GOT3 (cell line): ENCODE measurements at places on chromosomes 2 and 18.

- DNase-seq = no peak
Measured at GRCh38 chr18:68707646-68708045, 7.3 kb downstream of the TMX3 start.

DNA sequence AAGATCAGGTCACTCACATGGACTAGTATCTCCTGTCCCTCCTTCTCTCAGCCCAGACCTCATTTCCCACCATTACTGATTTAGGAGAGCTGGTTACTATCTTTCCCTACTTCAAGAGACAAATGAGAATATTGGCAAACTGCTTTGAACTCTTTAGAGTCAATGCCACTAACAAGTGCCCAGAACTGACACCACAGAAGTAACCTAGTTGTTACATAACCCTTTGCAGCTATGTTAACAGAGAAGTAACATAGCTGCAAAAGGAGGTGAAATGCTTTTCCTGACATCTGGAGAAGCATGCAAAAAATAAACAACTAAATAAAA lies 30.0 kb downstream of the TGFA start:
- no peak for DNase-seq

DNA sequence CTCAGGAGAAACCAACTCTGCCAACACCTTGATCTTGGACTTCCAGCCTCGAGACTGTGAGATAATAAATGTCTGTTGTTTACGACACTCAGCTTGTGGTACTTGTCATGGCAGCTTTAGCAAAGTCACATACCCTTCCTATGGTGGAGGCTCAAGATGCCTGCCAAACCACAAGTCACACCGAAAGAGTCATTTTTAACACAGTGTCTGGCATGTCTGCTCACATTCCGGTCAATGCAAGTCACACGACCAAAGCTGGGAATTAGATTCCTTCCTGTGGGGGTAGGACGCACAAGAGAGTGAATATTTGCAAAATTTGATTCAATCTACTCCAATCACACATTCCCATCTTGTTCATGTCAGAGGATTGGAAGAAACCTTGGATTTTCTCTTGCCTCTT lies 24.6 kb downstream of the KCNE4 start:
- DNase-seq = no peak

GRCh38 chr2:130837811-130838565 lies 1.3 kb downstream of the ARHGEF4 start:
- no peak for DNase-seq

- no peak for DNase-seq
Measured at GRCh38 chr2:113005030-113005509, at the start of gene IL36A. IL36A (plus strand) TSS chr2:113005459; CDS start chr2:113005872, 413 bp downstream.

DNA sequence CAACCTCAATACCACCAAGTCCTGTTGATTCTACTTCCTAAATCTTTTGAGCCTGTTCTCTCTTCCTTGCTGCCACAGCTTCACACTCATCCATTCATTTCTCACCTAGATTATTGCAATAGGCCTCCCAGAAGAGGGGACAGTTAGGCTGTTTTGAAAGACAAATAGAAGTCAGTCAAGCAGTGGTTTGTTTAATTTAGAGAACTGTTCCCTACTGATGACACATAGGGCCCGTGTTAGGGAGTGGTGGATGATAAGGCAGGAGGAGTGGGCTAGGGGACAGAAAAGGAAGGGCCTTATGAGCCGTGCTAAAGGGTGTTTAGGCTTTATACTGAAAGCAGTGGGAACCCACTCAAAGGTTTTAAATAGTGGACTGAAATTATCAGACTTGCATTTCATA lies 59.6 kb upstream of the ZFP36L2 start:
- DNase-seq = no peak

DNA sequence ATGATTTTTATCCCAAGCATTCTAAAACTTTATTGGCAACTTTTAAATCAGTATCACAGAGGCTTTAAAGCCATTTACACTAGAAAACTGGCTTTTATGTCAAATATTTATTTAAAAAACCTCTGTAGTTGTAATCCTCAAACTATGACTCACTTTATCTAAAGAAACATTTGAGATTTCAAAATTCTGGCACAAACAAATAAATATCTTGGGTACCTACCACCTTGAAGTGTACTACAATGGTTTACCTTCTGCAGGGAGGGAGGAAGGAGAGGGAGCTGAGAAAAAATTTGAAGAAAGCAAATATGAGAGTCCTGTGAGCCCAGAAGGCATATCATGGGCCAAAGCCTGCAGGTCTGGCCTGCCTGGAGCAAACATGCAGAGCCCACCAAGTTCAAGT lies 155.6 kb downstream of the NCKAP5 start:
- DNase-seq = no peak

DNA sequence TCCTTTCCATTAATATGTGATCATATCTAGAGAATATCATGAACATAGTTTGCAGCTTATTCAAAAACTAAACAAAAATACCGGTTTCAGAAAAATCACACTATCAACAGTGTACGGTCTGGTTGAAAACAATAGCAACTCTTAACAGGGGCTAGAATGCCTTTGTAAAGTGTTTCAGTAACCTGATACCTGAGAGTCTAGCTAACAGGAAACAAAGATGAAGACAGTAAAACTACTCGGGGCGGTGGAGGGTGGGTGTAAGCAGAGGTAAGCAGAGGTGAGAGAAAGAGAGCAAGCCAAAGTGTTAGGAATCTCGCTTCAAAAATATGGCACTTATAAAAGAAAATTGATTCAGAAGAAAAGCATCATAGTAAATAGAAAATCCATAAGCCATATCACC lies 109.0 kb upstream of the RGPD4 start:
- no peak for DNase-seq

DNA sequence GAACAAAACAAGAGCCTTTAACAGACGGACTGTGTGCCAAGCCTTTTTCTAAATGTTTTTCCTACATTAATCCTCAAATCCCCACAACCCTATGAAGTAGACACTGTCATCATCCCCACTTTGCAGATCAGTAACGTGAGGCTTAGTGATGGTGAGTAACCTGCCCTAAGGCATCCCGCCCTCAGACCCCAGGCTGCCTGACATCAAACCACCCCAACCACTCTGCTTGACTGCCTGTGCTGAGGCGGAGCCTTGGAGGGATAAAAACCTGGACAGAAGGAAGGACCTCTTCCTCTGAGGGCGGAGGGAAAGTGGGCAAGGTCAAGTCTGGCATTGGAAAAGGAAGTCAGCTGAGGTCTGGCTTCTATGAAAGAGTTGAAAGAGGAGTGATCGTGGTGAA lies 104.6 kb downstream of the SP3 start:
- no peak for DNase-seq

DNA sequence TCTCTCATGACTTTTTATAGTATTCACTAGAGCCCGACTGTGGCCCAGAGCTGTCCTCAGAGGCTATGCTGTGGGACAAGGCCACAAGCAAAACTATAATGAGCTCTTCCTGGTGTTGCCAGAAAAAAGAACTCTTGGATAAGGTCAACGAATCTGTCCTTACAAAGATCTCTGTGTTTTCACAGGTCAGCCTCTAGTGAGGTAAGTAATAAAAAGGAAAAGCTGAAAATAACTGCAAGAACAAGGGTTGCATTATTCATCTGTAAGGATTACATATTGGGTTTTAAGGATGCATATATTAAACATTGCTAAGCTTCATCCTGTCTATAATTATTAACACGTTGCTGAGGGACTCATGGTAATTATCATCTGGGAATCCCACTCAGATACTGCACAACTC lies 62.8 kb upstream of the ATL2 start:
- no peak for DNase-seq

DNA sequence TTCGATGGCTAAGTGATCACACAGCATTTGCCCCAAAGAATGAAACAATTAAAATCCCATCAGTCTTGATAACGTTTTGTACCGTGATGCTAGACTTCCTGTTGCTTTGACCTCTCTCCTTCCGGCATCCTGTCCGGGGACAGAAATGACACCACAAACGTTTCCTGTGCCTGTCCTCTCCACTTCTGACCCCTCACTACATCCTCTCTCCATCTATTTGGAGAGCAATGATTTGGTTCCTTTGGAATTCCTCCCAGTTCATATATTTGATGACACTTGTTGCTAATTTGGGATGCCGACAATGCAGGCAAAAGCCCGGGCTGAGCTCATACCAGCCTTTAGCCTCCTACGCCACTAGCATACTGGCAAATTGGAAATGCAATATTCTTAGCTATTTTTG lies 151.2 kb upstream of the CCDC68 start:
- no peak for DNase-seq

GRCh38 chr2:178142274-178143065 lies 30.2 kb downstream of the RBM45 start:
- no peak for DNase-seq

DNA sequence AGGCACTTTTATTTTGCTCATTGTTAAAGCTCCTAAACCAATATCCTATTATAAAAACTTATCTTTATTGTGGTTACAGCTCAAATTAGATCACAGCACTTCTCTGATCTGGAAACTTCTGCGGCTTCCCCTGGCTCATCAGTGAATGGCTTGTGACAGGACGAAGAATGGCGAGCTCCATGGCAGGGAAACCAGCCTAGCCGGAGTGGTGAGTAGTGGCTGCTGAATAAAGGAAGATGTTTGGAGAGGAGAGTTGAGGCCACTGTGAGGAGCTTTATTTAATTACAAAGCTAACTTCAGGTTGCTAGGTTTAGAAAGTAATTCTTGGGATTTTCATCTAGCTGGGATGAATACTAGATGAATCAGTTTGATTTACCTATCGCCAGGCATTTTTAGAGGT lies 213.5 kb downstream of the CYRIA start:
- no peak for DNase-seq

DNA sequence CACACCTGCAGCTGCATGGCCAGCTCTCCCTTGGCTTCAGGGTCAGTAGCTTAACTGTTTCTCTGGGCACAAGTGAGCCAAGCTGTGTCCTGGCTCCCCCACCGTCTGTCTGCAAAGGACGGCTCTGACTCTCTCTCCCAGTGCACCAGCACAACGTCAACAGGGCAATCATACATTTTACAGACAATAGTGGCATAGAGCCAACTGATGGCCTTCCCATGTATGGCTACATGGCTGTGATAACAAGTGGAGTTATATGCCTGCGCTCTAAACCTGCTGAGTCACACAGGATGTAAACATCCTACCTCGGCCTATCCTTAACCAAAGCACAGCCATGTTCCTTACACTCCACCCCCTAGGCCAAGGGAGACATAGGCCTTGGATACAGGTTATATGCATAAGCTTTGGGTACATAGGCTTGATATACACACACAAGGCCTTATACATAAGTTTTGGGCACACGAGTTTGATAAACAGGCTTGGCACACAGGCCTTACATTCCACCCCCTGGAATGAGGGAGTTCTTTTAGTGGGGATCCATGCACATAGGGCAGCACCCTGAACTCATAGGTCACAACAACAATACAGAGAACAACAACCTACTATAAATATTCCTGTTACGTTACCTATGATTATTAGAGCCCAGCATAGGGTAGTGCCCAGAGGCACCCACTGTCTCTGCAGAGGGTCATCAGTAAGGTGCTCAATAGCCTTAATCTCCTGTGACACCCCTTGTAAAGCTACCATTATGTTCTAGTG lies 17.7 kb downstream of the PHOSPHO2 start:
- no peak for DNase-seq

GRCh38 chr2:120764492-120764891 lies 28.8 kb downstream of the GLI2 start:
- DNase-seq = no peak

DNA sequence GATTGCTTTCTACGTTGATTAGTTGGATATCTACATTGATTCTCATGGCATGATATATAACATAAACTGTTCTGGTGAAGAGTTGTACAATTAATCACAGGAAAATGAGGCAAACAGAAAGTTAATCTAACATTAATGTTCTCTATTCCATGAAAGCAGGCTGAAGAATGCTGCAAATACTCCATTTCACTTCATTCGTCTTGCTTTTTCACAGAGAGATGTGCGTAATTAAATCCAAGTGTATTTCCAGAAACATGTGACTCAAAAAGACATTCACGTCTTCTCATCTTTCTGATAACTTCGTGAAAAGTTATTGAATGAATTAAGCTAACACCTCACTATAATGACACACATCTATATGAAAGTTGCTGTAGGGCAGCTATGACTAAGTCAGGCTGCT lies 1471.5 kb downstream of the DPP10 start:
- no peak for DNase-seq
